Activated T-cell treated with anti-CD3 and anti-CD28 coated beads, Interleukin-2, amount 50 U/mL, for 24 hours (primary cell): ENCODE measurements at places on chromosomes 2 and 18.

DNA sequence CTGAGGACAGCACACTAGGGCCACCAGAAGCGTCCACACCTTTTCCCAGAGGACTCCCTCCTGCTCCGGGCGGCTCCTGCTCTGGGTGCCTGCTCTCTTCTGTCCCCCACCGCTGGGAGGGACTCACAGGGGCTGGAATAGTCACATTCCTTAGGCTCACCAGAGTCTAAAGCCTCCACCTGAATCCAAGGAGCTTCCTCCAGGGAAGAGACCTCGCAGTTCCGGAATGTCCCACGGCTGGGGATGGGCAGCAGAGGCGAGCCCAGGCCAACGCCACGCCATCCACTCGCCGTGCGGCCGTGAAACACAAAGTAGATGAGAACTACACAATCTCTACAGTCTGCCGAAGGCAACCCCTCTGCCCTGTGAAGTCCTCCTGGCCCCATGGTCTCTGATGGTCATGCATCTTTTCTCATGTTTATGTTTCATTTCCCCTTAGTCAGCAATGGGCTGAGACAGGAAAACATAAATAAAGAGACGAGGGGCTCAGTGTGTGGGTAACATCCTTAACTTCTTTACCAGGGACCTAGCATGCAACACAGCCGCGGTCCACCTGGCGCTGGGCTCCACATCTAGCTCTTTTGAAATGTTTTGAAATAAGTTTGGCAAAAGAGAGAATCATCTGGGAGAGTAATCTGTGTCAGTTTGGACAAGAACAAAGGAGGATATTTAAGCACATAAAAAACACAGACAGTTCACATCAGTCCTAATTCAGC lies 98.4 kb downstream of the PXDN start:
- no peak for DNase-seq
- H3K27ac ChIP-seq, result no peak overlapping the region
- no peaks in the 10 kb centered on the region for H3K27me3 ChIP-seq
- no peak overlapping the region for H3K4me3 ChIP-seq
- no peaks in the 10 kb centered on the region for H3K36me3 ChIP-seq

- H3K27ac ChIP-seq, result no peak overlapping the region
- H3K36me3 ChIP-seq, result no peaks in the 10 kb centered on the region
- DNase-seq, result no peak
- H3K4me3 ChIP-seq, result no peak overlapping the region
These were observed 146.3 kb downstream of the ATL2 start for GRCh38 chr2:38230756-38231155.

- peak overlapping the region; percentile 47 for H3K4me3 ChIP-seq
- H3K4me1 ChIP-seq, result peaks cover 75% of the 10 kb centered on the region
- H3K36me3 ChIP-seq, result no peaks in the 10 kb centered on the region
- H3K27ac ChIP-seq, result peak overlapping the region; percentile 84
- no peak for DNase-seq
These were observed 18.4 kb upstream of the SLC20A1 start for GRCh38 chr2:112627060-112628040.

GRCh38 chr2:111622859-111623258 lies 261.1 kb downstream of the ANAPC1 start:
- peaks cover 34% of the 10 kb centered on the region for H3K4me1 ChIP-seq
- H3K36me3 ChIP-seq, result peaks cover 4% of the 10 kb centered on the region
- peaks cover 11% of the 10 kb centered on the region for H3K27me3 ChIP-seq
- H3K4me3 ChIP-seq, result no peak overlapping the region
- DNase-seq, result no peak
- H3K27ac ChIP-seq, result no peak overlapping the region
